Stimulated activated CD4-positive, alpha-beta T cell treated with anti-CD3 and anti-CD28 coated beads, Interleukin-1b, Interleukin-23, amount 100 ng/mL, for 48 hours (primary cell): ENCODE measurements at places on chromosomes 13 and 19.
A peak's percentile ranks its signal among the peaks of the same experiment; 100 is the strongest.

- DNase-seq = no peak
These were observed 8.9 kb downstream of the TSHZ3 start for GRCh38 chr19:31340042-31341025.

DNA sequence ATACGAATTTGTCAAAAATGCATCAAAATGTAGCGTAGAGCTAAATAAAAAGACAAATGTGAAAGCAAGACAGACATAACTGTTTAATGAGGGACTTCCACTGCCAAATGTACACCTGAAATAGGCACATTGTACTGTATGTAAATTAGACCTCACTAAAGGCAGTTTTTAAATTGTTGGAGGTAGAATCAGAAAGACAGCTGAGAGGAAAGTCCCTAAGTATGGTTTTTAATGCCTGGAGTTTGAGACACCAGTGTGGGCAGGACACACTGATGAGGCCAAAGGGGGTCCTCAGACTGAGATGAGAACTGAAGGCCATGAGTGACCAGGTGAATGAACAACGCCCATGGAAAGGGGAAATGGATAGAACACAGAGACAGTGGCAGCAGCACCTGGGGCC is 22.9 kb downstream of the MED26 start:
- DNase-seq = no peak

DNA sequence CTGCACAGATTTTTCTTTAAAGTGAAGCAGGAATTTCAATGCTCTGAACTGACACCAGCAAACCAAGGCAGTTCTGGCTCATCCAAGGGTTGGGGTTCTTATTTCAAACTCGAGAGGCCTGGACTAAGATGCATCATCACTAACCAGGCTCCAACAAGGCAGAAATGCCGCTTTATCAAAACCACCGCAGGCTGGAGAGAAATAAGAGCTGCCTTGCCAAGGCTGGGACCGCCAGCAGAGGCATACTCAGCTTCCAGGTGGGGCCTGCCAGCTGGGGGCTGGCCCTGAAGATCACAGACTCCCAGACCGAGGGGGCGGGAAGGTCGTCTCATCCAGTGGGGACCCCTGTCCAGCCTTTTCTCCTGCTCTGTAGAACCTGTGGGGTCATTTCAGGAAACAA is 37.4 kb upstream of the GAS6 start:
- DNase-seq = no peak

GRCh38 chr13:42876270-42876714 is 94.9 kb downstream of the FAM216B start:
- DNase-seq = no peak

GRCh38 chr13:44434766-44435141 is 61.1 kb downstream of the SERP2 start:
- no peak for DNase-seq

- DNase-seq = peak; percentile 57
These were observed 38.7 kb upstream of the C1QTNF9 start for GRCh38 chr13:24270639-24271141.

DNA sequence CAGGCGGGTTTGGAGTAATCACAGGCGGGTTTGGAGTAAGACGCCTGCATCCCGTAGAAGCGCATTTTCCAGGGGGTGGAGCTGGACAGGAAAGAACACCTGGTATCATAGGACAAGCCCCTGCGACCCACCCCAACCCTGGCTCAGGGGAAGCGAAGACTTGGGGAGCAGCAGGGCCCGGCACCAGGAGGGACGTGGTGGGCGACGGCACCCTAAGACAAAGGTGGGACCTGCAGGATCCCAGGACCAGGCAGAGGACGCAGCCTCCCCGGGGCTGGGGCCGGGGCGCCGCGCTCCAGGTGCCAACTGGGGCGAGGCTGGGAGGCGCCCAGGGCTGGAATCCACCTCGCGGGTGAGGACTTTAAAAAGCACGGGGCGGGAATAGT is 520 bp downstream of the ZNF600 start:
- DNase-seq = no peak

- DNase-seq = no peak
These were observed 15.9 kb upstream of the EFNB2 start for GRCh38 chr13:106551350-106551749.

DNA sequence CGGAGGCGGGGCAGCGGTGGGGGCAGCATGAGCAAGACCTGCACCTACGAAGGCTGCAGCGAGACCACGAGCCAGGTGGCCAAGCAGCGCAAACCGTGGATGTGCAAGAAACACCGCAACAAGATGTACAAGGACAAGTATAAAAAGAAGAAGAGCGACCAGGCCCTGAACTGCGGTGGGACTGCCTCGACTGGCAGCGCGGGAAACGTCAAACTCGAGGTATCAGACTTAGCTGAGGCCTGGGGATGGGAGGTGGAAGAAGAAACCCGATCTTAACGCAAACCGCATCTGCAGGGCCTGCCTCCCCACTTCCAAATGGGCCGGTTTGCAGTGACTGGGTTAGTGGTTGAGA is 693 bp downstream of the RFXAP start:
- peak; percentile 36 for DNase-seq

DNA sequence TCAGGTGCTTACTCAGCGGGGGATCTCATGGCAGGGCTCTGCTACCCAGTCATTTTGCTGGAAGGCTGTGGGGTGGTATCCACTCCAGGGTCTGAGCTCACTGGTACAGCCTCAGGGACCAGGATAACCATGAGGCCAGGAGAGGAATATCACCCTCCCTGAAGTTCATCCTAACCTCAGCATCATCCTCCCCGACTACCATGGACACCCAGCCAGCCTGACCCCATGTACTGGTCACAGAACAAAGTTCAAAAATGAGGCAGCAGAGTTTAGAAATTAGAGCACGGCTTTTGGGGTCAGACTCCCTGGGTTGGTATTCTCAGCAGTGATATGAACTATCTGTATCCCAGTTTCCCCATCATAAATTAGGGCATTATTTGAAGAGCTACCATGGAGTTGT is 35.5 kb upstream of the RXFP2 start:
- DNase-seq = no peak

GRCh38 chr19:43479226-43479625 is 13.8 kb upstream of the LYPD3 start:
- no peak for DNase-seq

GRCh38 chr19:30733826-30734550 is 361.8 kb downstream of the ZNF536 start:
- DNase-seq = no peak

GRCh38 chr13:77894743-77895142 is 23.9 kb downstream of the EDNRB start:
- DNase-seq = no peak

- DNase-seq = no peak
These were observed 14.5 kb upstream of the ISYNA1 start for GRCh38 chr19:18452386-18452785.

DNA sequence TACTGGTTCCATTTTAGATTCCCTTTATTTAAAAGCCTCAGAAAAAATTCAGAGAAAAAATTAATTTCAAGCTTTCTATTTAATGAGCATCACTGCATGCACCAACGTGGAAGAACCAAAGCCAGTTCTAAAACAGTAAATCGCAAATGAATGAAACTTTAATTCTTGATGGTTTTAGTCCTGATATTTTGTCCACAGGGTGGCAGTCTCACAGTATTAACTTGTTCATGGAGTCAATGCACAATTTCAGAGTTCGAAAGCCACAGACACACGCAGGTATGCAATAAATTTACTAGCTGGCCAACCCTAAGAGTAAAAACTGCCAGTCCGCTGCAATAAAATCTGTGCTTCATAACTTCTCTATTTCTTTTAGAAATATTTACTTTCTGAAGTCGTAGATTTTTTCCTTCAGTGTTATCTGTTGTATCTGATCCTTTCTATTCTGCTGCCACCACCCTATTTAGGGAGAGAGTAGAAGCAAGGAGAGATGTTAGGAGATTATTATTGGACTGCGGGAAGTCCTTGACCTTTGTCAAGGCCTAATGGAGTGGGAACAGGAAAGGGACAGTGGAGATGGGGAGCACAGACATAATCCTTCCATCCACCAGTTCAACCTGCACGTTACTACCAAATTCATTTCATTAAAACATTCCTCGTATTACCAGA is 7.0 kb upstream of the WBP4 start:
- DNase-seq = no peak

GRCh38 chr13:90447034-90447733 is 900.3 kb upstream of the MIR17HG start:
- DNase-seq = no peak

DNA sequence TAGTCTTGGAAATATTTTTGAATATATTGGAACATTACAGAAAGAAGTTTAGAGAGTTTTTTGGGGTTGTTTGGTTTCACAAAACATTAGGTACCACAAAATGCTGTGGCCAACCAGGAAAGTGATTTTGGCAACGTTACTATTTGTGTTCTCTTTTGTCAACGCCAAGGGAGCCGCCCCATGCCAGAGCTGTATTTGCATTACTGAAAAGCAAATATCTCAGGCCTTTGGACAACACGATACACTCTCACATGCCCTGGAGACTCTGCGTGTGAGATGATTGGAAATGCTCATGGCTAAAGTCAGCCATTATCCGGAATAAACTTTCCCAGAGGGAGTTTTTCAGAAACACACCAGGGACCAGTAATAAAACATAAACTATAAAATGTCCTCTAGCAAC is 324.6 kb downstream of the SHISA2 start:
- no peak for DNase-seq

DNA sequence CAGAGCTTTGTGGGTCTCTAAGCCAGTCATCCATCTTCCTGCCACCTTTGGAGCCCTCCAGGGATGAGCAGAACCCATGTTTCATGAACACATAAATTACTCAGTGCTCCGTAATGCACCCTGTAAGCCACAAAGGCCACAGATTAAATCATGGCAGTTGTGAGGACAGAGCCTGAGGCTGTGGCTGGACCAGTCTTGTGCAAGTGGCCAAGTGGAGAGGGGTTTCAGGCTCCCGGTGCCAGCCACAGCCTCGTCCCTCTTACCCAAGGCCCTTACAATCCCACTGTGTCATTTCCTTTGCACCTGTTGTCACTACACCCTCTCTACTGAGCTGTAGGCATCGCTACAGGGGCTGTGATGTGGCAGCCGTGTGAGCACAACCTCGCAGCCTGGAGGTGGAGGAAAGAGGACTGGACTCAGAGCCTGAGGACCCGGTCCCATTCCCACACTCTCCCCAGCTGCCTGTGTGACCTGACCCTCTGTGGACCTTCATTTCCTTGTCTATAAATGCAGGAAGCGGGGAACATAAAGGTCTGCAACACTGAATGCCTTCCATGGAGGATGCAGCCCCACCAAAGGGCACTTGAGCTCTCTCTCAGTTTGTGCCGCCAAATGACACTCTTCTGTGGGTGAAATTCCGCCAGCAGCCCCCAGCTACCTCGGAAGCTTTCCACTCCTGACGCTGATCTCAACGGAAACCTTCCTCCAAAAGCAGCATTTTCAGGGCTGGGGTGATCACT is 792.0 kb downstream of the UQCRFS1 start:
- DNase-seq = no peak

DNA sequence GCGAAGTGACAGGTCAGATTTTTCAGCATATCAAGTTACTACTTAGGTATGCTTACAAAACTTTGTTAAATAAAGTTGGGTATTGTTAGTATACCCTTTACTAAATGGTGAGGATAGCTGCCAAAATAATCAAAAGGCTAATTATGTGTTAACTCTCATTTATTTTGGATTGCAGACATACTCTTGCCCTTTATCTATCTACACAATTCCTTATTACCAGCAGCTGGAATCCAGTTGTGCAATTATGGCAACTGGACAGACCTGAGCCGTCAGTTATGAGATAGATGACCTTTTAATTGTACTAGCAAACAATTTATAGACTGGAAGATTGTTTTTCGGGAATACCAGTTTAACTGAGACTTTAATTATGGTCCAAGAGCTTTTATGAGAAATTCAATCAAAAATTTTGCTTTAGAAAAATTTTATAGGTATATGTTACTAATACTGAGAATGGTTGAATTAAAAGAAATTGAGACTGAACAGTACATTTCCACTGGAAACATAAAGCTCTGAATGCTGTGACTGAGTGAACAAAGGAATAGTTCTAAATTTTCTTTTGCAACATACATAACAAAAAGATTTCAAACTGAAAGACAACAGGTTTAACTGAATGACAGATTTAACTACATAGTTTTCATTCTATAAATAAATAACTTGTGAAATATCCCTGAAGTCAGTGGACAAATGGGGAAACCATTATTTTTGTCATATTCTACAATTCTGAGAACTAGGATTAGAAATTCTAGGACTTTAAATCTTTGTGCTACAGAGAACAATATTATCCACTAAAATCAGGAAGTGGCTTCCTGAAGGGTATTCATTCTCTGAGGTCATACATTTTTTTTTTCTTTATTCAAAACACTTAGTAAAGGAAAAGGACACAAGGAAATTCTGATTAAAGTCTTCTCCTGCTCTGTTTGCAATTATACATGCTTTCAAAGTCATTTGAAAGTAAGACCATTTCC is 97.4 kb downstream of the ZC3H13 start:
- DNase-seq = no peak

GRCh38 chr13:82654861-82655855 is 1227.1 kb downstream of the SLITRK1 start:
- DNase-seq = no peak

DNA sequence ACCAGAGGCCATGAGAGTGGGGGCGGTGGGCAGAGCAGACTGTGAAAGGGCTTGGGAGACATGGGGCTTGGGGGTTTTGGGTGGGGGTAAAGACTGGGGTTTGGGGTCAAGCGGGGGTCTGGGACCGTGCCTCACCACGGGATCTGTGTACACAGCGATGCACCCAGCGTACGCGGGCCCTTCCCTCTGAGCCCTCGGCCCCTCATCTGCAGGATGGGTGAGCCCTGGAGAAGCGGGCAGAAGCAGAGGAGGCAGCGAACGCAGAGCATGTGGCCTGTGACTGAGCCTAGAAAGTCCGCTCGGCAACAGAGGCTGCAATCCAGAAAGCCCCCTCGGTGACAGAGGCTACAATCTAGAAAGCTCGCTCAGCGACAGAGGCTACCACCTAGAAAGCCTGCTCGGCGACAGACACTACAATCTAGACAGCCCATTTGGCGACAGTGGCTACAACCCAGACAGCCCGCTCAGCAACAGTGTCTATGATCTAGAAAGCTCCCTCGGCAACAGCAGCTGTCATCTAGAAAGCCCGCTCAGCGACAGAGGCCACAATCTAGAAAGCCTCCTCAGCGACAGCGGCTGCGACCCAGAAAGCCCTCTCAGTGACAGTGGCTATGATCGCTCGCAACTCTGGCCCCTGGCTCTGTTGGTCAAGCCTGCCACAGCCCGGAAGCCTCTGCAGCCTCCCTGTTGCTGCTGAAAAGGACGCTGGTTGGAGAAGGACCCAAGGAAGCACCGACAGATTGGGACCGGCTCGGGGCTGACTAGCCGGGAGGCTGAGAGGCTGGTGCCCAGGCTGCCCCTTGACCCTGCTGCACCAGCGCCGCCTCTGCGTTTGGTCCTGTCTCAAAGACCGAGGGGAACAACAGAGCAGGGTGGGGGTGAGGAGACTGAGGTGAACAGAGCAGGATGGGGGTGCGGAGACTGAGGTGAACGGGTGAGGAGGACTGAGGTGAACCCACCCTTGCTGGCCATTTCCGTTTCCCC is 68.6 kb downstream of the SPACA7 start:
- DNase-seq = no peak
